Activated T-cell treated with anti-CD3 and anti-CD28 coated beads, Interleukin-2, amount 50 U/mL, for 24 hours (primary cell): ENCODE measurements at places on chromosomes 4 and X.

DNA sequence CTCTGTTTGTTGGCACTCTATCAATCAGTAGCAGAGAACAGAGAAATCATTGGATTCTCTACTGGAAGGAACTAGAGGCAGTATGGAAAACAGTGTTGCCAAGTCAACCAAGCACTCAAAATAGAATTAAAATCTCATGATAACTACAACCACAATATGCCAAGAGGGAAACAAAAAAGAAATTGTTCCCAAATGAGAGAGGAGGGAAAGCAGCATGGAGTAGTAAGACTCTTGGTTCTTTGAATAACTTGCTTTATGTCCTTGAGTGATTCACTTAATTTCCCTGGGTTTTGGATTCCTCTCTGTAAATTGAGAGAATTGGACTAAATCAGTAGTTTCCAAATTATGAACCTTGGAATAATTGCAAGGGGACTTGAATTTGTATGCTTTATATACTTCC is 285.5 kb upstream of the ANKRD50 start:
- no peaks in the 10 kb centered on the region for H3K4me1 ChIP-seq
- H3K27ac ChIP-seq: no peak overlapping the region
- no peaks in the 10 kb centered on the region for H3K27me3 ChIP-seq
- H3K4me3 ChIP-seq: no peak overlapping the region
- no peak for DNase-seq
- no peaks in the 10 kb centered on the region for H3K36me3 ChIP-seq

- H3K27ac ChIP-seq: no peak overlapping the region
- H3K4me3 ChIP-seq: no peak overlapping the region
- no peak for DNase-seq
- peaks cover 7% of the 10 kb centered on the region for H3K4me1 ChIP-seq
- H3K36me3 ChIP-seq: no peaks in the 10 kb centered on the region
- peaks cover 59% of the 10 kb centered on the region for H3K27me3 ChIP-seq
Measured at GRCh38 chrX:110408949-110409588, 50.4 kb downstream of the RTL9 start.

GRCh38 chrX:44898411-44899221 is 25.6 kb downstream of the KDM6A start:
- no peak for DNase-seq
- no peak overlapping the region for H3K4me3 ChIP-seq
- peaks cover 49% of the 10 kb centered on the region for H3K36me3 ChIP-seq
- peaks cover 64% of the 10 kb centered on the region for H3K4me1 ChIP-seq

GRCh38 chrX:102517326-102517725 is 787 bp upstream of the TMSB15A start:
- peaks cover 5% of the 10 kb centered on the region for H3K4me1 ChIP-seq
- no peaks in the 10 kb centered on the region for H3K36me3 ChIP-seq
- H3K27ac ChIP-seq: no peak overlapping the region
- no peak overlapping the region for H3K4me3 ChIP-seq
- peaks cover 55% of the 10 kb centered on the region for H3K27me3 ChIP-seq

DNA sequence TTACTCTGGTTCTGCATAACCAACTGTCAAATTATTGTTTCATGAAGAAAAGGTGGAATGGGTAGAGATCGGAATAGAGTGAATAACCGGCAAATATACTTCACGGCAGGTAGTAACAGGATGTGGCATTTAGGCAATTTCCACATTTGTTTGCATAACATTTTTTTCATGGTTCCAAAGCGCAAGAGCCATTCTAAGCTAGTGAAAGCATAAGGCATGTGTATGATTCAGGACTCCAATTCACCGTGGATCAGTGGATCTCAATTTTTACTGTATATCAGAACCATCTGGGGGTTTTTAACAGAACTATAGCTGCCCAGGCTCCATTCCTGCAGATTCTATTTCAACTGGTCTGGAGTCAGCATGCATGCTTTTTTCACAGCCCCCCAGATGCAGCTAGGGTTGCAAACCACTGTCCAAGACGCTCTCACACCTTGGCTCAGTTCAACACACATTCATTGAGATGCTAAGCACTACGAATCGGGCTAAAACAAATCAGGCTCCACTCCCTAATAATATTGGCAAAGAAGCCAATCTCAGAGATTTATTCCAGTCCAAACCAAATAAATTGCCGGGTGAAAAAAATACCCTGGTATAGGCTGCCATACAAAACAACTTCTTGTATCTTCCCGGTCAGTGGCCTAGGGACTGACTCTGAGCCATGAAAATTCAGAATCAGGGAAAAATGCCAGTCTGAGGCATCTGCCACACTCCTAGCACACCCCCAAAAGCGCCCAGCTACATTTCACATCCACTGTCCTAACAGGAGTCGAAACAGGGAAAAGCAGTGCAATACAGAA is 30.0 kb downstream of the AFAP1 start:
- no peak overlapping the region for H3K4me3 ChIP-seq
- no peak for DNase-seq
- H3K27ac ChIP-seq: no peak overlapping the region
- H3K27me3 ChIP-seq: no peaks in the 10 kb centered on the region

GRCh38 chrX:120456973-120457372 is 12.1 kb downstream of the LAMP2 start:
- no peak overlapping the region for H3K4me3 ChIP-seq
- peaks cover 3% of the 10 kb centered on the region for H3K27me3 ChIP-seq
- H3K4me1 ChIP-seq: peaks cover 45% of the 10 kb centered on the region

DNA sequence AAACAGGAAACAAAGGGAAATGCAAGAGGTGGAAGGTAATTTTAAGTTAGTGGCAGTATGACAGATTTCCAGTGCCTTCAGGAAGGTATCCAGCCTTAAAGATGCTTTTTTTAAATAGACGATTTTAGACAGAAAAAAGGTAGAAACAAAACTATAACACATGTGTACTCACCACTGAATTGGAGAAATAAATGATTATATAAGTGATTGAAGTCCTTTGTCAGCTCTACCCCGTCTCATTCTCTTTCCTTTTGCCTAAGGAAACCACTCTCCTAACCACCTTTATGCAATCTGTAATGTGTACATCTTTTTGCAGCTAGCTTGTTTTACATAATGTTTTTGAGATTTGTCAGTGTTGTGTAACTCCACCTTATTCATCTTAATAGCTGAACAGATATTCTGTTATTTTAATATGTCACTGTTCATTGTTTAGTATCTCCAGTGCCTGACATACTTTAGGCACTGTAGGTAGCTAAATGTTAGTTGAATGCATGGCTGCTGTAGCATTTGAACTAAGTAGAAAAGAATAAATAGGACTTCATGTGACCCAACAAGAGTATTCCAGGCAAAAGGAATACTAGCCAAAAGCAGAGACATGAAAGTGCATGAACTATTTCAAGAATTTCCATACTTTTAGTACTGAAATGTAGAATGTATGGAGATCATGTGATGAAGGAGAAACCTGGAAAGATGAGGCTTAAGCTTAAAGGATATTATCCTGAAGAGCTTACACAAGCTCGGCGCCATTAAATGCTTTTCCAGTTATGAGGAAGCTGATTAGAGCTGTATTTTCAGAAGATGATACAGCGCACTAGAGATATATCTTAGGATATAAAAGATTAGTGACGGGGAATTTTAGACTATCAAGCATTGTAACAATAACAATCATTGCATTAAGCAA is 865 bp downstream of the FAM200B start:
- peaks cover 41% of the 10 kb centered on the region for H3K36me3 ChIP-seq
- DNase-seq: no peak
- peaks cover 3% of the 10 kb centered on the region for H3K27me3 ChIP-seq
